ENCODE measurements at places on chromosomes 6 and 20.

DNA sequence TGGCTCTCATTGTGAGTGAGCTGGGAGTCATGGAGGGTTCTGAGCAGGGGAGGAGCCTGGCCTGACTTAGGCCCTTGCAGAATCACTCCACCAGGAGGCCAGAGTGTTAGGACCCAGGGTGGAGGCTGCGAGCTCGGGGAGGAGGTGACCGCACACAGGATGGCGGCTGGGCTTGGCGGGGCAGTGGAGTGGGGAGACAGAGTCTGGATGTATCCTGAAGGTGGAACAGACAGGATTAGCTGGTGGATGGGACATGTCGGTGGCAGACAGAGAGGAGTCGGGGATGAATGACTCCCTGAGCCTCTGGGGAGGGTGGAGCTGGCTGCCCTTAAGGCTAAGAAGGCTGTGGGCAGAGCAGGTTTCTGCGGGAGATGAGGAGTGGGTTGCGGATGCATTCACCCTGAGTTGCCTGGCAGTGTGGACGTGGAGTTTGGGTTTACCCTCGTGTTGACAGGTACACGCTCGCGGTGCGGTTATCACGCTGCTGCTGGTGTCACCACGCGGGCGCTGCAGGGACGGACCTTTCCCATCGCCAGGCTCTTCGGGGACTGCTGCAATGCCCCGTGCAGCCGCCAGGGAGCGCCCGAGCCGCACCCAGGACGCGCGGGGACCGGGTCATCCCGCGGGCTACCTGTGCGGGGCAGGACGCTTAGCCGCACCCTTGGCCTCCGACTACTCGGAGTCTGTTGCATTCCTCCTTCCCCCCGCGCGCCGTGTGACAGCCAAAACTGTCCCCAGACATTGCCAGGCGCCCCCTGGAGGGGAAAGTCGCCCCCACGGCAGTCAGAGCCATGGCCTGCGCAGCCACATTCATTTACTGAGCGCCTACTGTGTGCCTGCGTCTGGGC, 43.0 kb upstream of the PTGIS start:
- peak; percentile 77 for DNase-seq

- DNase-seq = peak; percentile 43
These were observed 162.0 kb downstream of the FAXC start for GRCh38 chr6:99187429-99187828.

DNA sequence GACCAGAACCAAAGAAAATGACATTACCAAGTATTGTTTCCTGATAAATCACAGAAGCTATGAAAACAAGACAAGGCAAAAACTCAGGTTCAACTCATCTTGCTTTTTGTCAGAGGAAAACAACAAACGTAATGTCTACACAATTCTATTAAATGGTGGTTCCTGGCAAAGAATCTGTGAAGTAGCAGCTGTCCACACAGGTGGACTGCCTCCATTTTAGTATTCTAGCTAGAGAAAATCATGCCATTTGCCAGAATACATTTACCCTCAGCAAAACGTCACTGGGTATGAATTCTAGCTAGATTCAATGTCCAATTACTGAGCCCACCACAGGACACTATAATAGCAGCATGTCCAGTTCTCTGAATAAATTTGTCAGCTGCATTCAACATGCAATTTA, 125.4 kb downstream of the ADGRB3 start:
- DNase-seq = no peak

- DNase-seq = no peak
These were observed 365.5 kb downstream of the THBS2 start for GRCh38 chr6:168888102-168888501.

DNA sequence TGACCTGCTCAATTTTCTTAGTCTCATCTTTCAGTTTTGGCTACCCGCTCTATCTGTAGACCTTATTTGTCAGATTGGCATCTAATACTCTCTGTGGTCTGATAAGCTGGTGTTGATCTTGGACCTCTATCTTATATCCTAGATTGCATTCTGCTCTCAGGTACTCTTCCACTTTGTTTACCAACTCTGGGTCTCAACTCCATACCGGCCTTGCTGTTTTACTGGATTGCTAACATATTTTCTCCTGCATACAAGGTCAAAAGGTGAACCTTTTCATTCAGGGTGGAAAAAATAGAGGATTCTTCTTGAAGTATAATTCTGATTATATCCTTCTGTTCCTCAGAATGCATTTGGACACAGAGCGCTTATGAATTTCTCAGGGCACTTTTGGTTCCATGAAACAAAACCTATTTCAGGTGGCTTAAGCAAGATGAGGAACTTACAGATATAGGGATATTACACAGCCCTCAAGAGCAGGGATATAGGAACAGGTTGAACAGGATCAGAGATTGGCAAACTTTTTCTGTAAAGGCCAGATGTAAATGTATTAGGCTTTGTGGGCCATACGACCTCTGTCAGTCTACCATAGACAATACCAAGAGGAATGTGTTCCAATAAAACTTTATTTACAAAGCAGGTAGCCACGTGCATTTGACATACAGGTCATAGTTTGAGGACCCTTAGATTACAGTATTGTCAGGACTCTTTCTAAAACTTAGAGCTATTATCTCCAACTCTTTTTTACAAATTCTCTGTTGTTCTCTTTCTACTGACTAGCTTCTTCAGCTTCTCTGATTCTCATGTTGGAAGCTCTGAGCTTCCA, 2.5 kb upstream of the SH3BGRL2 start:
- DNase-seq = no peak

DNA sequence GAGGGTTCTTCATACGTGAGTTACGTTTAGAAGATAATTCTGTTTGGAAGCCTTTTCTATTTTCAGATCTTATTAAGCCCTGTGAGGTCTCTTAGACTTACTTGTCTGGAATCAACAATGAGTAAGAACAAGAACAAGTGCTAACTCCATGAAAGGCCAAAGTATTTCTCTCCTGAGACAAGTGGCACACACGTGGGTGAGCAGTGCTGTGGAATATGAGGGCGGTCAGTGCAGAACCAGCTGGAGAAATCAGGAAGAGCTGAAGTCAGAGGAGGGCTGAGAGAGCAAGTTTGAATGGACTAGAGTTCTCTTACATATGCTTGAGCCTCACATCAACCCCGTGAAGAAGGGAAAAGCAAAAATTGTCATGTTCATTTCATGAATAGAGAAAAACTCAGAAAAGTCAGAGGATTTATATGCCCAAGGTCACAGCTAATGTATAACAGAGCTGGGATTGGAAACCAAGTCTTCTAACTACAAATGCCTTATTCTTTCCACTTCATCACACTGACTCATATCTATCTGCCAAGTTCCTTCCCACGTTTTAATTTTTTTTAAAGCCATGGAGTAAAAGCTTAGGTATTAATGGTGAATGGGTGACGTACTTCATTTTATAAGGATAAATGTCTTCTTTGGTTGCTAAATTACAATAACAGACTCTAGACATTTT, 201.3 kb upstream of the DTNBP1 start:
- DNase-seq = no peak

GRCh38 chr6:111824608-111825337, 48.5 kb downstream of the FYN start:
- DNase-seq = no peak

DNA sequence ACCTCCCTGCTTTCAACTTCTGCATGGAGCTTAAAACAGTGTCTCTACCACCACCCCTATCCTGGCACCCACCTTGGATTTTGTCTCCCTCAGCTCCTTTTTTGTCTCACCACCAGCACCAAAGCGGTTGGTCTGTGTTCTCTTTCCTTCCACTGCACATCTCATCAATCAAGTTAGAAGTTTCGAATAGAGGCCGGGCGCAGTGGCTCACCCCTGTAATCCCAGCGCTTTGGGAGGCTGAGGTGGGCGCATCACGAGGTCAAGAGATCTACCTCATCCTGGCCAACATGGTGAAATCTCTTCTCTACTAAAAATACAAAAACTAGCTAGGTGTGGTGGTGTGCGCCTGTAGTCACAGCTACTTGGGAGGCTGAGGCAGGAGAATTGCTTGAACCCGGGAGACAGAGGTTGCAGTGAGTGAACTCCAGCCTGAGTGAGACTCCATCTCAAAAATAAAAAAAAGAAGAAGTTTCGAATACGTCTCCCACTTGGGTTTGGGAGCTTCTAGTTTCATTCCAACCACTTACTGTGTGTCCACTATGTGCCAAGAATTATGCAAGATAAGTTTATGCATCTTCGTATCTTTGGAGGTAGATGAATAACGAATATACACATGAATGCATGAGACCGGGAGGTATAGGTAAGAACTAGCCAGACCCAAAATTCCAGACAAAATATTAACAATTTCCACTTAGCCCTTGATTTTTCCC, 5.9 kb downstream of the PCED1A start:
- DNase-seq = no peak

DNA sequence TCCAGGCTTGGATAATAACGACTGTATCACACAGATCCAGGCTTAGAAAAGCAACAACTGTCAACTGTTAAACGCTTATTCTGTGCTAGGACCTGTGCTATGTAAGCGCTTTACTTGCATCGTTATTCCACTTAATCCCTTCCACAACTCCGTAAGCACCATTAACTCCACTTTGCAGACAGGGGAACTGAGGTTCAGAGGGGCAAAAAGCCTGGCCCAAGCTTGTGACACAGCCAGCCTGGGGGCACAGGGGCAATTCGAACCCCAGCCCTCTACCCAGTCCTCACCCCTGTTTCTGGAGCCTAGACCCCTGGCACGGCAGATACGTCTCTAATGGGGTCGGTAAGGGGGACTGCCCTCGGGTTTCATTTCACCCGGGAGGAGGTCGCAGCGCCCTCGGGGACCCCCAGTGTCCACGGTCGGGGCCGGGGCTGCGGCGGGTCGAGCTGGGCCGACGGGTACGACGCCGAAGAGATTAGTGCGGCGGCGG, 411 bp downstream of the DSN1 start:
- DNase-seq = no peak

DNA sequence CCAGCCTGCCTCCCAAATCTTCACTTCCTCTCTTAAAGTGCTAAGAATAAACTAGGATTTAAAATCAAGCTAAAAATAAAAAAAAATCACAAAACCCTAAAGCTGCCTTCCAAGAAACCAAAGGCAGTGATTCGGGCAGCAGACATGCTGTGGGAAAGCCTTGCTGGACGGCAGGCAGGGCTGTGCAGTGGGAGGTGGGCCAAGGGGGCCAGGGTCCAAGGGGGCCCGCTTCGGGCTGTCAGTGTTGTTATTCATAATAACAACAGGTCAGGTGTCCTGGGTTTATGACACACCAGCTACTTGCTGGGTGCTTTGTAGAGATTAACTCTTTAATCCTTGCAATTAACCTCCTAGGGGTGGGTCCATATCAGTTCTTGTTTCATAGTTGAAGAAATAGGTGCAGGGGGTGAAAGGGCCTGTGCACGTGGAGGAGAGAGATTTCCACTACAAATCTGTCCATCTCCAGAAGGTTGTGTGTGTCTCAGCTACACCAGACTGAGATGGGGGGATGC, 40.4 kb downstream of the CD40 start:
- DNase-seq = no peak

GRCh38 chr6:97067045-97067444, 142.5 kb downstream of the KLHL32 start:
- no peak for DNase-seq

- no peak for DNase-seq
These were observed 25.8 kb downstream of the CDKAL1 start for GRCh38 chr6:20559924-20560551.

DNA sequence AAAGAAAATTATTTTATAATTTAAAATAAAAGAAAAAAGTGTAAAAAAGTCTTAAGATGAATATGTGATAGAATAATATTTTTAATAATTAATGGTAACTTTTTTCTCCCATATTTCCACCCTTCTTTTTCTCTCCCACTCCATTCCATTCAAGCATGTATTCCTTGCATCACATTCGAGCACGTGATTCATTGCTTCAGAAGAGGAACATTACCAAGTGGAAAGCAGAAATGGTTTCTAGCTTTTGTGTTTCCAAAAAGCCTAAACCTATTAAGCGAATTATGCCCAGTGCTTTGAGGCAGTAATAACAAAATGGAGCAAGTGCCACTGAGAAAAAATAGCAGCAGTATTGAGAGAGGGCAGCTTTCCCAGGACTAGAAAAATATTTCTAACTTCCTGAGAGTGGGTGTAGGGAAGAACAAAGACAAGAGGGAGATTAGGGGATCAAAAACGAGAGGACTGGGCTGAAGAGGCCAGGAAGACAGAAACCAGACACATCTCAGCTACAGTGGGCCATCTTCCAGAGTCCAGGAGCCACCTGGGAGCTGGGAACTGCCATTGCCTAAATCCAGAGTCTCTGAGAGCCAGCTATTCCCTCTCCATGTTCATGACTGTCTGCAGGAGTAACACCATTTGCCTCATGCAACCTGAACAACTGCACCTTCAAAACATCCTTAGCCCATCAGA, 15.0 kb upstream of the AKIRIN2 start:
- no peak for DNase-seq

DNA sequence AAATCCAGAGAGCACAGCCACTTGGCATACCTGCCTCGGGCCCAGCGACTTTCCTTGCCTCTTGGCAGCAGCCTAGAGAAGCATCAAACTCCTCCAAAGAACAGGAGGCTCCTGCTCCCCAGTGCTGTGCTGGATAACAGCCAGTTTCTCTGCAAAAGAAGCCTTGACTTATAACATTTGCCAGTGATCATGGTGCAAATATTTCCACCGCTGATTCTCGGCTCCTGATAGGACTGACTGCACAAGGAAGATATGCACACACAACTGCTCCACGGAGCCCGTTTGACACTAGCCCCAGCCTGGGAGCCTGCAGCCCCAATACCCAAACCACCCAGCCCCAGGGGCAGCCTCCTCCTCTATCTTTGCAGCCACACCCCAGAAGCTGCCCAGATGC, 17.5 kb downstream of the ACSS1 start:
- no peak for DNase-seq

GRCh38 chr6:76495909-76496308, 423.4 kb upstream of the IMPG1 start:
- no peak for DNase-seq

DNA sequence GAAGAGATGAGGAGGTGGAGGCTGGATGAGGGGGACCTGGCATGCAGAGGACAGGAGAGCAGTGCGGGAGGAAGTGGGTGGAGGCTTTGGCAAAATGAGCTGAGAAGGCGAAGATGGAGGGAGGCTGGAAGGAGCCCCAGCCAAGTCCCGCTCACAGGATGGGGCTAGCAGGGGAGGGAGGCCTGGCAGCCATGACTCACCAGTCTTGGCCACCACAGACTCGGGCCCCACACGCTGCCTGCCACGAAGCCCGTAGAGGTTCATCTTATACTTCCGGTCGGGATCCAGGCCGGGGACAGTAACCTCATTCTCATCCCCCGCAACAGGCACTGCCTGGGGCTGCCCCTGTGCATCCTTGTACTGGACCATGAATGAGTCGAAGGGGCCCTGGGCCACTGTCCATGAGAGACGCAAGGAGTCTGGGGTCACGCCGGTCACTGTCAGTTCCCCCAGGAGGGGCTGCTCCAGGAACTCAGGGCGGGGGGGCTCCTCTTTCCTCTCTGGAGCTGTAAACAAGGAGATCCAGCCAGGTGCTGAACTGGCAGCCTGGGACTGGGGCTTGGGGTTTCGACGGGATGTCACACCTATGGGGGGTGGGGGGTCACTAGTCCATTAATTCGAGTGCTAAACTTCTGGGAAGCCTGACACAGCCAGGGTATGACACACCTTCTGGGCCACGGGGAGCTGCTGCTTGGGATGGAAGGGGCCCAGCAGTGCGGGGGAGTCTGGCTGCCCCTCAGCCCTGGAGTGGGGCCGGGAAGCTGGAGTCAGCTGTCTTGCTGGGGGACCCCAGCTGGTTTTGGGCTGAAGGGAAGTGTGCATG, 27.8 kb downstream of the TNXB start:
- DNase-seq = no peak
